ENCODE measurements at places on chromosomes 13 and 19.
A peak's percentile ranks its signal among the peaks of the same experiment; 100 is the strongest.

DNA sequence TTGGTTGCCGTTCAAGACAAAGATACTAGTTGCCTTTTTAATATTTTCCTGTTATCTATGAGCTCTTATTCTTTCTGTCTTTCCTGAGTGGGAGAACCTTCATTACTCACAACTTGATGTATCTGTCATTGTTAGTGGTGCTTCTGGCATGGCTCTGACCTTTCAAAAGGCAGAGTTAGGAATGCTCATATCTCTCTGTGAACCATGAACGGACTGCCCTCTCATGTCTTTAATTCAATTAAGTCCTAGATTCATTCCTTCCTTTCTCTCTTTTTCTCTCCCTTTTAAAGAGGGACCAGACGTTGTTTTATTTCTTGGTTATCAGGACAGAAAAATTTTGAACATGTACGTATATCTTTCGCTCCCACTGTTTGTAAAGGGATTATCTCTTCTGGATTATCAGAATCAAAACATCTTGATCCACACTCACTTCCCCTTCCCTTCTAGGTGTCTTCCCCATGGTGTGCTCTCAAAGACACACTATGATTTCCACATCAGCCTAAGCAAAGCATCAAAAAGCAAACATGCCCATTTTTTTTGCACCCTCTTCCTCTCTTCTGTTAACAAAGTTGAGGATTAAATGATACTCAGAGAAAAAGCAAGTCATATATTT, 90.3 kb downstream of the LRCH1 start:
- no peak for DNase-seq

DNA sequence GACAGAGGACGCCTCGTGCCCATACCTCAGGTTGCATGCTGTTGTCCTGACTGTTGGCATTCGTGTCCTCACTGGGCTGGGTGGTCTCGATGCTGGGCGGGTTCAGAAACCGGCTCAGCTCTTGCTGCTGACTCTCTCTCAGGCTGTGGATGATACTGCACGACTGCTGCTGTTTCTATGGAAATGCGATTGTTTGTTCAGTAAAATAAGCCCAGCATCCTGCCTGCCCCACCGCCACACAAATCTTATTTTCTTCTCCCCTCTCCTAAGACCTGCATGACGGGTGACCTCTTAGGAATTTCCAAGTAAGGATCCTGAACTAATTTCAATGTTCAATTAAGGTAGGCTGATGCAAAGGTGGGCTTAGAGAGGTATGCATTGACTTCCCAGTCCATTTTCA, 356.5 kb downstream of the NALCN start:
- DNase-seq, result no peak

GRCh38 chr19:4297901-4298809, 4.0 kb downstream of the TMIGD2 start:
- DNase-seq, result no peak

DNA sequence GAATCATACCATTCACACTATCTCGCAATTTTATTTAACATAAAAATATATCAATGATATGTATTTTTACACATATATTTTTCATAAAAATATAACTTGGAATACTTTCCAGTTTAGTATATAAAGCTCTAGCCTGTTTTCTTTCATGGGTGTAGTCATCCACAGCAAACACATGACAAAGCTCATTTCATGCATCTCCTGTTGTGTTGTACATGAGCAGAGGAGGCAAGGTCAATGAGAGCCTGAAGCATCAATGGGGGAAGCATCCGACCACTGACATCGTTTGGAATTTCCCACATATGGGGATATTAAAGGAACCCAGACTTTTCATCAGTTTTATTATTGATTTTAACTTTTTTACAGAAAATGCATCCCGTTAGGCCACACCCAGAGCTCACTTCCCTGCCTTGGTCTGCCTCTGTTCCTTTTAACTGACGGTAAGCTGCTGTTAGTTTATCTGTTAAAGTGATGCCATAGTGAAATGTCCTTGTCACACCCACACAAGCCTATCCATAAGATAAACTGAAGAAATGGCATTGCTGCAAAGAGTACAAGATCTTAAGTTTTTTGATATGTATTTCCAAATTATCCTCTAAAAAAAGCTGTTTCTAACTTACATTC, 44.0 kb downstream of the MIPEP start:
- DNase-seq, result no peak

DNA sequence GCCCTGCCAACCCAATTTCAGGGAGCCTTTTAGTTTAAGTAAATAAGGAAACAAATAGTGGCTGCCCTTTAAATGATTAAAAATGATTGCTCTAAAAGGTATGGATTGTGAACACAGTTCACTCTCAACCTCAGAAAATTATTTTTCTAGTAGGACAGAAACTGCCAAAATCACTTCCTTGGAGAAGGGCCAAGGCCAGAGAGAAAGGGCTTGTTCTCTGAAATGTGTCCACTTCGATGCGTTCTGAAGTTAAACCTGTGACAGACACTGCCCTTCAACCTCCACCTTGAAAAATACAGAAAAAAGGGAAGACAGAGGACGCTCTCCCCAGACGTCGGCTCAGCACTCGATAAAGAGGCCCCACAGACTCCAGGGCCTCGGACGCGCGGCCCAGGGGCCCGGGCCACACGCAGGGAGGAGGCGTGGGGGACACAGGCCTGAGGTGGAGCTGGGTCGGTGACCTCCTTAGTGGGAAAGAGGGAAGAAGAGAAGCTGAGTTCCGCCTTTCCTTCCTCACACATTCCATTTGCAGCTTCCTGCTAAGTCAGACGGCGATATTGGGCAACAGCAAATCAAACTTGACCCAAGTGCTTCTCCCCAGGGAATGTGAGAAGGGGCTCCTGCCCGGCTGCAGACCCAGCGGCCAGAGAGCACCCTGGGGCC, 63.6 kb downstream of the RASA3 start:
- DNase-seq, result peak; percentile 50

- DNase-seq, result no peak
These were observed at the start of gene RNF17 for GRCh38 chr13:24763596-24764275. Gene RNF17, plus strand, starts transcription at chr13:24764169. Its CDS starts 35 bp downstream, at chr13:24764204.

DNA sequence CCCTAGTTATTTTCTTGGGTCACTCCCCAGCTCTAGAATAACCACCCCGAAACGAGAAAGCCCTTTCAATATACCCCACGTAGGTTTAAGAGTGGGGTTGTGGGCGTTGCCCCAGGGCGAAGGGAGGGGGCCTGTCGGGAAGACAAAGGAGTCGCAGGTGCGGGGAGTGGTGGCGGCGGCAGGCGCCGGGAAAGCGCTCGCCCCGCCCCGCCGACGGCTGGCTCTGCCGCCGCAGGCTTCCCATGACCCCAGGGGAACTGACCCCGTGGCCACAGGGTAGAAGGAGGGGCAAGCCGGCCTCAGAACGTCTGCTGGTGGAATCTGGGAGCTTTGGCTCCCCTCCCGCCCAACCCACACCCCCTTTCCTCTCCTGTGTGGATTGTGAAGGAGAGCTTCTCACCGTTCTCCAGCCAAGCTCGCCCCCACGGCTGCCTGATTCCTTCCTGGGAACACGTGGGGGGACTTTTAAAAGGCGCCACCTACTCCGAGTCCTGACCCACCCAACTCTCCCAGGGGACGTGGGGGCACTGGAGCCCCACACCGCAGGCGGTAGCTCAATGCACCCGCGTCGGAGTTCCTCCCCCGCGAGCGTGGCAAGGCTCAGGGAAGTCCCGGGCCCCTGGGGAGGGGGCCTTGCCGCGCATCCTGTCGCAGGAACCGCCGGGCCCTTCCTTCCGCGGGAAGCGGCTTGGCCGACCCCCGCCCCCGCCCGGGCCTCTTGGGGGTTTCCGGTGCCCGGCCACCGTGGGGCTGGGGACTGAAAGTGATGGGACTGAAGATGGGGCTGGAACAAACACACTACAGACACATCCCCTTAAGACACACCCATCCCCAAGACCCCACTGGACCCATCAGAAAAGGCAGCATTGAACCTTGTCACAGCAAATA, 5.5 kb downstream of the IER2 start:
- peak; percentile 73 for DNase-seq

DNA sequence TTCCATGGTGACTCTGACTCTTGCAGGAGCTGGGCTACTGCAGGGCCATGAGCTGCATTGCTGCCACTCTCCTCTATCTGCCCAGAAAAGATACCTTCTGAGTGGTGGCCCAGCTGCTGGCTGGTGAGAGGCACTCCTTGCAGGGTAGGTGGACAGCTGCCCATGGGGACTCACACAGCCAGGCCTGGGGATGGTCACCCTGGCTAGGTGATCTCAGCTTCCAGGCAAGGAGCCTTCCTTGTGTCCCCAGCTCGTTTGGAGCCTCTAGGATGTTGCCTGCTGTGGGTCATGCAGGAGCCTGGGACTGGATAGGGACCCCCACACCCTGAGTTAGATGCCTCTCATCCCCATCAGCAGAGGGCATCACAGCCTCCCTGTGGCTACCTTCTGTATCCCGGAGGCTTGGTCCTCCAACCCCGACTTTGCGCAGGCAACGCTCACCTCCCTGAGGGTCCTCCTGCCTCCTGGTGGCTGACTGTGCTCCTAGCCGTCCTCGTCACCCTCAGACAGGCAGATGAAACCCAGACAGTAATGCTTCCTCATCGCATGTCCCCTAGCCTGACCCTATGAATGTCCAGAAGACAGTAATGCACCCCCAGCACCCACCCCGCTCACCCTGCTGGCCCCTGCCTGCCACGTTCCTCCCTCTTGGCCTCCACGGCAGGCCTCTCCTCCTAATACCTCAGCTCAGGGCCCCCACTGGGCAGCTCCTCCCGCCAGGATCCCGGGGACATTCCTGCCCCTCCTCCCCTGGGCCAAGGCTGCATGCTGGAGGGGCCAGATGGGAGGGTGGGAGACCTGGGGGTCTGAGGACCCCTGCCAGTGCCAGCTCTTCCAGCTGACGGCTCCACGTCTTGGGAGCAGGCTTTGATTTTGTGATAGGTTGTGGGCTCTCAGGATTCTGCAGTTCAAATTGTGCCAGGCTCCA, 13.6 kb upstream of the ZNF14 start:
- DNase-seq, result no peak
